BE2C (cell line): ENCODE measurements at places on chromosomes 6 and 20.

DNA sequence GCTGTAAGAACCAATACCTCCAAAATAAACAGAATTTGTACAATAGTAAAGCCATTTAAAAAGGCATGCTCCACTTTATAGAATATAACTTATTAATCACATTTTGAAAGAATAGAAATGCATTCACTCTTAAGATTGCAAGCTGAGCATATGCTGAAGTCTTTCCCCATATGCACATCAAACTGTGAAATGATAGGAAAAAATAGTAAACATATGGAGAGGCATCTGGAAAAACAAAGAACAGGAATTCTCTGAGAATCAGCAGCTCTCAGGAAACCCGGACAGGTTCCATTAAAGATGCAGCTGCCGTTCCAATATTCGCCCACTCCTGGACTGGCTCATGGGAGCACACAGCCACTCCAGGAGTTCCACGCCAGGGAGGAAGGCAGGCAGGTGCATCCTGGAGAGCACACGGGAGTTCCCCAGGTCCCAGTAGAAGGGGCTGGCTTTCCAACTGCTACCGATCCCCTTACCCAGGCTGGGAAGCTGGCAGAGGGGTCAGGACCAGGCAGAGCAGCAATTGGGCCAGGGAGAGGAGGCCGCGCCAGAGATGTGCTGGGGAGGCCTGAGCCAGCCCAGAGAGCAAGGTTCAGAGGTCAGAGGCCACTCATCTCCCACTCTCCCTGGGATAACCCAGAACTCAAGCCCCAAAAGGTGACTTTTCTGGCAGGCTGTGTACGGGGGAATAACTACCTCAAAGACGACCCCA lies 111.1 kb downstream of the DLL1 start:
- DNase-seq = no peak

GRCh38 chr6:118124851-118125250 lies 217.8 kb downstream of the SLC35F1 start:
- no peak for DNase-seq

DNA sequence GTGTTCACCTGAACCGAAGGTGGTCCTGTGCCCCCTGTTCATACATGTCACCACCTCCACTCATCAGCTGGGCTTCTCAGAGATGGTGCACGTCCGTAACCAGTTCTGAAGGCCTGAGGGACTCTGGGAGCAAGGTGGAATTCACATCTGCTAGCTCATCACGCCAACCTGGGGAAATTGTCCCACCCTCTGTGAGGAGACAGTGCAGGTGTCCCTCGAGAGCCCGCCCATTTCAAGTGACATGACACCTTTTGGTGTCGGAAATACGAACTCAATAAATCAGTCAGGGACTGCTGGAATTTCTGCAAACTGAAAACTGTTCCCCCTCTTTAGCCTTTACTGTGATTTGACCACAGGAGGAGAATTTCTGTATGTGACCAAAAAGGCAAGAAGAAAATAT lies 99.4 kb downstream of the SYNDIG1 start:
- no peak for DNase-seq

- no peak for DNase-seq
Observed at GRCh38 chr6:6788394-6789032, 200.0 kb downstream of the LY86 start.

GRCh38 chr6:55266896-55267295 lies 60.4 kb upstream of the GFRAL start:
- DNase-seq = no peak

GRCh38 chr20:53900380-53900999 lies 169.9 kb downstream of the BCAS1 start:
- no peak for DNase-seq

- DNase-seq = no peak
Observed at GRCh38 chr20:18001131-18001921, 32.5 kb downstream of the MGME1 start.

GRCh38 chr6:131182991-131183425 lies 47.7 kb downstream of the AKAP7 start:
- DNase-seq = no peak

DNA sequence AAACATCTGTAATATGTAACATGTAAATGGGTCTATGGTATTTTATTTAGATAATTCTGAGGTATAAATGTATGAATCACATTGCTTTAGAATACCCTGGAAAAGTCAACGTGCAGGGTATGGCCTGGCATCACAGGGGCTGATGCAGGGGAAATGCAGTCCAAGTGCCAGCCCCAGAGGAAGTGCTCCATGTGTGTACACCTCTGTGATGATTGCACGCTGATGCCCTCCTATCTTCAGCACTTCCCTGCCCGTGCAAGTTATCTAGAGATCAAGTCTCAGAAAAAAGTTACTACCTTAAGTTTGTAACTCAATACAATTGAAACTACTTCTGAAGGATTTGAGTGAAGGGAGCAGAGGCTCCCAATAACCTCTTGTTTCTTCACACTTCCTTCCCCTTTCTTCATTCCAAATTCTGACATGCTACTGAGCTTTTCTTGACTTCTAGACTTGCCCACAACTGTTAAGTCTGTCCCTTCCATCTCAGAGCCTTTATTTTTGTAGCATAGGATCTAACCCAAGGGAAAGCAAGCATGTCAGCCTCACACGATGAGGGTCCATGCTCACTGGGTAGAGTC lies 2.2 kb downstream of the SMLR1 start:
- no peak for DNase-seq

- DNase-seq = no peak
Observed at GRCh38 chr6:49555951-49556350, 5.5 kb downstream of the C6orf141 start.
